Stimulated activated CD8-positive, alpha-beta memory T cell treated with anti-CD3 and anti-CD28 coated beads, Interleukin-7, amount 100 ng/mL, for 4 hours (primary cell): ENCODE measurements at places on chromosomes 7 and 10.

GRCh38 chr7:42233171-42233570 is 3.8 kb downstream of the GLI3 start:
- no peak for DNase-seq

GRCh38 chr10:130159192-130159794 is 23.1 kb downstream of the GLRX3 start:
- no peak for DNase-seq

GRCh38 chr7:77980087-77980713 is 181.6 kb downstream of the PHTF2 start:
- no peak for DNase-seq

- no peak for DNase-seq
Measured at GRCh38 chr7:37709631-37710509, 26.3 kb downstream of the GPR141 start.

DNA sequence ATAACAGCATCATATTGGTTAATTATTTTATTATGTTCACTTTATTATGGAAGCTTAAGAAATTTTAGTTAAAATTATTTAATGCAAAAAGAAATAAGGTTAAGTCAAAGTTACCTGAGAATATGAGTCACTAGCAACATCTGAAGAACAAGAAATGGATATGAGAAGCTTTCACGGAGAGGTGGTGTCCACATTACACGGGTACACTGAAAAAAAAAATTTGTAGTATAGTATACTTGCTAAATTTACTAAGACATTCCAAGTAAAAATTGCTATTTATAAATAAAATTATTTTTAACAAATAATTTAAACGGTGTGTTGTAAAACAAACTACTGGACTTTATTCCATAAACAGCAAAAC is 63.9 kb downstream of the DPY19L1 start:
- DNase-seq = no peak

DNA sequence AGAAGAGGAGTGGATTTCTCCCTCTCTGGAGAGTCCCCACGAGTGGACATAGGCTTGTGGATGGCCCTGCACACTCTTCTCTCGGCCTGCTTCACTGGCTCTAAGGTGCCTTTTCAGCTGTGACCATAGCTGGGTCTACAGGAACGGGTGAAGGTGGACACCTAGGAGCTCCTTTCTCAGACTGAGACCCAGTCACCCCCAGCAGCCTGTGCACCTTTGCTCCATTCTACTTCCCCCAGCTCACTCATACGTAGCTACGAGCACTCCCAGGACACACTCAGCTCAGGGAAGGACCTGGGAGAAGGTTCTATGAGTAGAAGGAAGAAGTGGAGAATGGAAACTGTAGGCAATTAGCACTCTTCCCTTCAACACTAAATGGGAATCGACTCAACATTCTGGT is 272.0 kb upstream of the KLF6 start:
- DNase-seq = no peak

DNA sequence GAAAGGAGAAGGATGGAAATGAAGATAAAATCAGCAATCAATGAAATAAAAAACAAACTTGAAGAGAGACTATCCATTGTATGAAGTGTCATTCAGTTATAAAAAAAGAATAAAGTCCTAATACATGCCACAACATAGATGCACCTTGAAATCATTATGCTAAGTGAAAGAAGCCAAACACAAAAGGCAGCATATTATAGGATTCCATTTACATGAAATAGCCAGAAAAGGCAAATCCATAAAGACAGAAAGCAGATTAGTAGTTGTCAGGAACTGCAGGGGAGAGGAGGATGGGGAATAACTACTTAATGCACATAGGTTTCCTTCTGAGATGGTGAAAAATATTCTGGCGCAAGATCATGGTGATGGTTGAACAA is 6.6 kb upstream of the PON1 start:
- no peak for DNase-seq

DNA sequence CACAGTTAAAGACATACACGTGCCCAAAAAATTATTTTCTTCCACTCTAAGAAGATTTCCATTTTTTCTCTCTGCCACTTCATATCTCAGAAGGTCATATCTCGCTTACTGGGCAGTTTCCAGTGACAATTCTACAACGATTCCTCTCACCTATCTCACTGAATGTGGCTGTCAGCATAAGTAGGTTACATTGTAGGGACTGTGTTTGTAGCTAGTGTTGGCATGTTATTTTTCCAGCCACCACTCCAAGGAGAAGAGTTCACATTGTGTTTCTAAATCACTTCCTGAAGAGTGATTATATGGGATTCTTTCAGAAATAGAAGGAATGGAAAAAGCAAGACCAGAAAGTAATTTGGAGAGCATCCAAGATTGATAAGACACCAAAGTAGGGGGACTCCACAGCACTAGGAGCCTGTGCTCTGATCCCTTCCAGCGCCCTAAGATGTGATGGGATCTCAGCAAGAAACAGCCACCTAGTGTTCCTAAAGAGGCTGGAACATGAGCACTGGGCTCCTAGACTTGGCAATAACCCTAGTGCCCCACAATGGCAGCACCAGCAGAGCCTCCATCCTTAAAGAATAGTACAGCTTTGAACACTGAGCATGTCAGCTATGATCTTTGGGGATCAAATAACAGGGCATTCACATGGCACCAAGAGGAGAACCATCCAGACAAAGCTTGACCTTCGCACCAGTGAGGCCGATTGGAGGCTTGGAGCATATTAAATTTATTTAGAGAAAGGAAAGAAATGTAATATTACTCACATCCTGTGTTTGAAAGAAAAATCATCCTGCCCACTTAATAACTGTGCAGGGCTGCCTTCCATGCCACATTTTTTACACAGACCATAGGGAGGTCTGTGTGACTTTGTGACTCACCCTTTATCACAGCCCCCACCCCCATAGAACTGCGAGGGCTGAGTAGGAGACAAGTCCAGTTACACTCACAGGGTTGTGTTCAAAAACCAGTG is 51.8 kb downstream of the CAV1 start:
- no peak for DNase-seq

- no peak for DNase-seq
Measured at GRCh38 chr7:42858570-42858969, 53.3 kb downstream of the C7orf25 start.

GRCh38 chr10:131686781-131687420 is 213.9 kb upstream of the PPP2R2D start:
- DNase-seq = no peak

- DNase-seq = no peak
Measured at GRCh38 chr7:93575555-93576399, 1.3 kb upstream of the CALCR start.

DNA sequence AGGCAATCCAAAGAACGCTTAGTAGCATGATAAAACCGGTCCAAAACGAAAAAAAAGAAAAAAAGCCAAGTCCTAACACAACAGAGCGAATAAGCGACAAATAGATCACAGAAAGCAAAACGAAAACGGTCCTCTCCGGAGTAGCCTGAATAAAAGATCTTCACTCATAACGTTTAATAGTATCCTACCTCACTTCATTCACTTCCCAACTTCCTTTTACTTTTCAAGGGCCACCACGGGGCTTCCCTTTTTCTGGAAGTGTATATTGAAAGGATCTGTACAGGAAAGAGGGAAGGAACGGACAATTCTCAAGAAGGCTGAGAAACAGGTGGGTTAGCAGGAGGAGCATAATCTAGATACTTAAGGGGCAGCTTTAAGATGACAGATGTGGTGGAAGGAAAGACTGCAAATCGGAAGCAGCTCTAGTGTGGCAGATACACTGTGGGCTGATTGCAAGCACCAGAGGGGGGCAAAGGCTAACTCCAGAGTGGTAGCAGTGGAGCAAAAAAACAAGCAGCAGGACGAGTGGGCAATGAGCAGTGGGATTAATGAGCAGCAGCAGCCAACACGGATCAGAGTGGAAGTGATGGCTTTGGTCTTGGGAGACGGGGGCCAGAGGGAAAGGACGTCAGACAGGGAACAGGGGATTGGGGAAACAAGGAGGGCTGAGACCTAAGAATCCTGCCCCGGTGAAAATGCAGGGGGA is 866 bp downstream of the CNOT4 start:
- DNase-seq = peak; percentile 1

GRCh38 chr10:728603-729002 is 39.1 kb upstream of the DIP2C start:
- DNase-seq = no peak

DNA sequence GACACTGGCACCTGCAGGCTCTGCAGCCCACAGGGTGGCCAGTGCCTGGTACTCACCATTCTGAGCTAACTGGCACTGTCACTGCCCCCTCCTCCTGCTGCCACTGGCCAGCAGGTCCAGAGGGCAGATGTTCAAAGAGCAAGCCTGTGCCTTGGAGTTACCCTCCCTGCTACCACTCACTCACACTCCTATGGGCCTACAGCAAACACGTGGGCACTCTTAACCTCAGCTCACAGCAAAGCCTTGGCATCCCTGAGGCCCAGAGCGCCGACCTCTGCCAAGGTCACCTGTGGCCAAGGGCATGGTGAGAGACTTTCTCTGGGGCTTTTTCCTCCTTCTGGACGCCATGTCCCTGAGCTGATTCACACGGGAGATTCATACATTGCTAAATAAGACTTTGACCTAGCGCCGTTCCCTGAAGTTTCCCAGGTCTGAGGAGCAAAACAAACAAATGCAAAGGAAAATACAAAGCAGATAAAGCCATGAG is 270.0 kb upstream of the PPP2R2D start:
- no peak for DNase-seq

GRCh38 chr7:138542183-138542582 is 82.1 kb downstream of the TRIM24 start:
- DNase-seq = no peak

GRCh38 chr10:22997096-22997495 is 69.2 kb downstream of the ARMC3 start:
- DNase-seq = no peak

DNA sequence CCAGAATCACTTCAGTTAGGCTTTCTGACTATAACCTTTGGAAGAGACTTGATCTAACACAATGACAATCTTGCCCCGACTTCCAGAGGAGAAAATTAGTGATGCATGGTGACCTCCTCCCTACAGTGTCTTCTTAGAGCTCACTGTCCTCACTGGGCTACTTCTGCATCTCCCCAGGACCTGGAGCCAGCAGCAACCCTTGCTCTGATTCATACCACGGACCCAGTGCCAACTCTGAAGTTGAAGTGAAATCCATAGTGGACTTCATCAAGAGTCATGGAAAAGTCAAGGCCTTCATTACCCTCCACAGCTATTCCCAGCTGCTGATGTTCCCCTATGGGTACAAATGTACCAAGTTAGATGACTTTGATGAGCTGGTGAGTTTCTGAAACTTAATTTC is 12.6 kb downstream of the CPA2 start:
- no peak for DNase-seq

- DNase-seq = no peak
Measured at GRCh38 chr10:28219251-28219650, 83.6 kb downstream of the MPP7 start.

DNA sequence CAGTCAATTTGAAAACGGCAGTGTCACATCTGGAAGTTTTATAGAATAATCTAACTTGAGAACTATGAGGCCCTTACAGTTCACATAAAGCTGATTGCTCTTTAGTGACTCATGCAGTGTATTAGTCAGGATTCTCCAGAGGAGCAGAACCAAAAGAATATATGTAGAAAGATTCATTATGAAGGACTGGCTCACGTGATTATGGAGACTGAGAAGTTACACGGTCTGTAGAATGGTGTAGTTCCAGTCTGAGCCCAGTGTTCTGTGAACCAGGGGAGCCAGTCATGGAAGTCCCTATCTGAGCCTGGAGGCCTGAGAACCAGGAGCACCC is 21.5 kb downstream of the RBM33 start:
- no peak for DNase-seq

DNA sequence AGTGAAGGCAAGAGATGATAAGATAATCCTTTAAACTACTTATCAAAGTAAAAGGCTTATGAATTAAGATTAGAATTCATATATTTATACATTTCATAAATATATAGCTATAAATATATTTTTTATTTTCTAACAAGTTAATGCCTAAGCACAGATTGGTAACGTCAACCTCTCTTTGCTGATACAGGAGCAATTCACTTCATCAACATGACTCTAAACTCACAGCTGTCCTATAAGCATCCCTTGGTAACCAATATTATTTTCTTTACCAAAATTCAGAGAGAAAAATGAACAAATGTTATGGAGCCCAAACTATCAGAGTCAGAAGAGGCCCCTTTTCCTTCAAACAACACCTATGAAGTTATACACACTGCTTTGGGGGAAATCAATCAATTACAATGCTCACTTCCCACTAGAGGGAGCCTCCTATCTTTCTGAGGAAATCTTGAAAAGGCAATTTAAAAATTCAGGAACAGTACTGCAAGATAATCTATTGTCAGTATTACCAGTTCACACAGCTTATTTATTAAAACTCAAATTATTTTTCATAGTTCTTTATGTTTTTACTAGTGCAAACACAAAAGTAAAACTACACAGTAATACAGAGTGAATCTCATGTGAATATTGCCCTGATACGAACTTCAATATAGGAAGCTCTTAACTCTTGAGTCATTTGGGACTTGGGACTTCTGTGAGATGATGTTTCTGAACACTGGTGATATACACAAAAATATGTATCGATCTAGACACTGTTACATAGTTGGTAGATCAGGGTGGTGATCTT is 51.0 kb upstream of the NOBOX start:
- DNase-seq = no peak

GRCh38 chr10:6667150-6667549 is 87.1 kb upstream of the PRKCQ start:
- no peak for DNase-seq

DNA sequence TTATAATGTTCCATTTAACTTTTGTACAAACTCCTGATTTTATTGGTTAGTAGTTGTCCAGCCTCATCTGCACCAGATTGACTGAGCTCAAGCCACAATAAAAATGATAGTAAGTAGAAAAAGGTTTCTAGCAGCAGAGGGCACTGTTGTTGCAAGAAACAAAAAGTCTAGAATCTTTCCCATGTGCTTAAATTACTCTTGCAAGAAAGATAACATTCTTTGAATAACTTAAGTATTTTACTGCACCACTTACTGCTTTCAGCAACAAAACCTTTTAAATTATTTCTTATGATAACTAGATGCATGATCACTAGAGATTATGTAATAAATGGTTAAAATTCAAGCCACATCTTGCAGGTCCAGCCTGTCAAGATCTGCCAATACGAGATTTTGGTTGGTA is 27.0 kb downstream of the LMOD2 start:
- DNase-seq = no peak

GRCh38 chr10:103551619-103552602 is 58.4 kb downstream of the NEURL1 start:
- no peak for DNase-seq

GRCh38 chr7:1638215-1638661 is 31.8 kb upstream of the ELFN1 start:
- no peak for DNase-seq

DNA sequence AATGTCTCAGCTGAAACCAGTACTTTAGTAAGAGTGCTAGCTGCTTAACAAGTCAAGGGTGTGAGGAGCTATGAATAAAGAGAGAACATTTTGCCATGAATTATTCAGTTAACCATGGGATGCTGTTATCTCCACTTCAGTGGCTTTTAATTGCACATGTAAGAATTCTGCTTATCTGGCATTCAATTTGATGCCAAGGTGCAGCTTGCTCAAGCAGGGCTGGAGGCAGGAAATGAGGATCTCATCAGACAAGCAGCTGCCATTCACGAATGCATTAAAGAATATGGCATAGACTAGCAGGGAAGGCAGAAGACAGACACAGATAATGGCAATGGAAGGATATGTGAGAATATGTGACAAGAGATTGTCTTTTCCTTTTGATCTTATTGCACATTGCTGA is 697.8 kb downstream of the NRG3 start:
- no peak for DNase-seq
